ENCODE measurements at places on chromosomes 2 and 18.

DNA sequence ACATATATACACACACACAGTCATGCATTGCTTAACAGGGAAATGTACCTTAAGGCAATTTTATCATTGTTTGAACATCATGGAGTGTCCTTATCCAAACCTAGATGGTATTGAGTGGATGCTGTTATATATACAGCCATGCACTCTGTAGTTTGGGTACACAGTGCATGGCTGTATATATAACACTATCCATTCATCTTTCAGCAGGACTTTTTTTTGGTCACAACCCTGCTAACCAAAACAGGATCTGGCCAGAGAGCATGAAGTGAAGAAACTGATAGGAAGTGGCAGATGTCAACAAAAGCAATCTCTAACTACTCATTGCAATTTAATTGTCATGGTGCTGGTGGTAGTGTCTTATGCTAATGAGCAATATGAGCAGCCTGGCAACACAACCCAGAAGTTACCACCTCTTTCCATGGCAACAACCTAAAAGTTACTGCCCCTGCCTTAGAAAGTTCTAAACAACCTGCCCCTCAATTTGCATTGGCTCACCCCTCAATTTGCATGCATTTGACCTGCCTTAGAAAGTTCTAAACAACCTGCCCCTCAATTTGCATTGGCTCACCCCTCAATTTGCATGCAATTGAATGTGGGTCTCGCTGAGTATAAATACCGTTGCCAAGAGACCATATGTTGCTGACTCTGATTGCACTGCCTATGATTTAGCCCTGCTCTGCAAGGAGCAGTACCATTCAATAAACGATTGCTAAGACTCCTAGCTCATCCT lies 434.9 kb downstream of the DSEL start:
- no peak for DNase-seq

DNA sequence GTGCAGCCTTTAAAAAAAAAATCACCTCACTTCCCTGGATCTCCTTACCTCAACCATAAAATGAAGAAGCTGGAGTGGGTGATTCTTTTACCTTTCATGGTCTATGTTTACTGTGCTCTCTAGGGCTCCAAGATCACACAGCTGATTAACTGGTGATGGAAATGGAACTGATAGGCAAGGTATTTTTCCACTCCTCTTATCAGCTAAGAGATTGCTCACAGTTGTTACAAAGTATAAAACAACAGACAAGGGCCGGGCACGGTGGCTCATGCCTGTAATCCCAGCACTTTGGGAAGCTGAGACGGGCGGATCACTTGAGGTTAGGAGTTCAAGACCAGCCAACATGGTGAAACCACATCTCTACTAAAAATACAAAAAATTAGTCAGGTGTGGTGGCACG lies 14.5 kb downstream of the RPS27A start:
- no peak for DNase-seq

GRCh38 chr2:143258126-143258892 lies 129.1 kb downstream of the ARHGAP15 start:
- no peak for DNase-seq

- no peak for DNase-seq
Observed at GRCh38 chr2:12658310-12658945, 58.3 kb upstream of the TRIB2 start.

- no peak for DNase-seq
Observed at GRCh38 chr18:21361307-21361880, 119.4 kb downstream of the GREB1L start.

DNA sequence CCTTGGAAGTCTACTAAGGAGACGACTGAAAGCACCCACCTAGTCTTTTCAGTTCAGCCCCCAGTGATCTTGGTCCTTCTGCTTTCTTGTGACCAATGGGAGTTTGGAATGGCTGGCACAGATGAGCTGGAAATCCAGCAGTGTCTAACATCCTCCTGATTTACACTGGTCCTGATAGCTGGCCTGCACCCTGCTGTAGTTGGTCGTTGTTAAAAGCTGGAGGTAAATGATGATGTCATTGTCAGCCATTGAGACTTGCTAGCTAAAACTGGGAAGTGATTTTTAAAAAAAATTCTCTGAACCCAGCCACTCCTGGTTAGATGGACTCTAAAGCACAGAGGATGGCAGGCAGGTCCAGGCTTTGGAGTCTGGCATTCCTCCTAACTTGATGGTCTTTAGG lies 19.3 kb downstream of the CCT7 start:
- DNase-seq: no peak

DNA sequence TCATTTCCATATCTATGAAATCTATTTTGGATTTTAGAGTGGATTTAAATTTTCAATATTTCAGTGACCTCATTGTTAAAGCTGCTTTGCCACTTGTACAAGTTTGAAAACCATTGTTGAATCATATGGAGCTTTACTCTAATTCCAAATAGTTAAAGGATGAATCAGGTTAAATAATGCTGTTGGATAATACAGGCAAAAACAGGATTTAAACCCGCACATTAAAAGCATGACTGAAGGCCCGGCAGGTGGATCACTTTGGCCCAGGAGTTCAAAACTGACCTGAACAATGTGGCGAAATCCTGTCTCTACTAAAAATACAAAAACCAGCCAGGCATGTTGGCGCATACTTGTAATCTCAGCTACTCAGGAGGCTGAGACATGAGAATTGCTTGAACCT lies 68.3 kb downstream of the RIF1 start:
- DNase-seq: no peak

GRCh38 chr2:113677330-113677729 lies 50.3 kb downstream of the RABL2A start:
- no peak for DNase-seq

DNA sequence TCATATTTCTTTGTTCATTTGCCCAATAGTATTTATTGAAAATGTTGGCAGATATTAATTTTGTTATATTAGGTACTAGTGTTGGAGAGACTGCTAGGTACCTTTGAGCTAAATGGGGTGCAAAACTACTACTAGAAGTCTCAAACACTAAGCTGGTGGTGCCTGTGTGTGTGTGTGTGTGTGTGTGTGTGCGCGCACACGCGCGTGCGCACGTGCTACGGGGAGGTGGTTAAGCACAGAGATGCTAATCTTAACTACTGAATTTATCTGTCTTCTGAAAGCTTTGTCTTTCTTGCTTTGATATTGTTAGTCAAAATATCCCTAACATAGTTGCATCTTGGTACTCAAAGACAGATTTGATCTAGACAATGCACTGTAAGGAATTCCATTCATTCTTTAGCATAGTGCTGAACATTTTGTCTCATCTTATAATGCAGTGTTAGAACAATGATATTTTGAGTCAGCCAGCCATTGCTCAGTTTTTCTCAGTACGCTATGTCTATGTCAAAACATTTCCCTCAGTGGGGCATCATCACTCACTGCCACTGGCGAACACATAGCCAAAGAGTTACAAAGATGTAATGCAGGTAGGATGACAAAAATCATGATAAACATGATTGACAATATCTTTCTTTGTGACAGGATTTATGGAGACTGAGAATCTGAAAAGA lies 396.0 kb upstream of the RGPD4 start:
- DNase-seq: no peak

- DNase-seq: no peak
Observed at GRCh38 chr2:62501794-62502500, 4.0 kb downstream of the TMEM17 start.

DNA sequence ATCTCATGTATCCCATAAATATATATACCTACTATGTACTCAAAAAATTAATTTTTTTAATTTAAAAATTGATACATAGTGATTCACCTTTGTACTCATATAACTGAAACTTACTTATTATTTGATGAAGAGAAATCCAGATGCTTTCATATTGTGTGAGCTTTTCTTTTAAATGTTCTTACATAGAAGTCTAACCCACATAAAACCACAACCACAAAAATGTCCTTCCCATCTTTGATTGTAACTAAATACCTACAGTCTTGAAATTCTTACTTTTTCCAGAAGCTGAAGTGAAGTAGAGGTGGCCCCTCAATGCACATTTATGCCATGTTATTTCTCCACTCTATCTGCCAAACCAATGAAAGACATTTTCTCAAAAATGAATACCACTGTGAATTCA lies 117.9 kb upstream of the COL5A2 start:
- DNase-seq: no peak

DNA sequence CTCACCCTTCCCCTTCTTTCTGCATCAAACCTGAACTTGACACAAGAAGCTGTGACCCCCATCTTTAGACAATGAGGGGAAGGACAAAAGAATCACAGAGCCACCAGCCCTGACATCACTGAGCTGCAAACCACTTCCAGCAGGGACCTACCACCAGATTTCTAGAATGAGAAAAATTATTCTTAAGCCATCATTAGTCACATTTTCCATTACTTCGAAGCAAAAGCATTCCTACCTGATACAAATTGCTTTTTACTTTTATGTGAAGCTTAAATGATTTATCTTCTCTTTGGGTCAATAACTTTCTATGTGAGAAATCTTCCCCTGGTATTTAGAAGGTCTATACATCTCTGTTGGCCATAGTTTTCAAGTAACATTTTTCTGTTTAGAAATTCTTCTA lies 134.8 kb downstream of the TCF4 start:
- DNase-seq: no peak

DNA sequence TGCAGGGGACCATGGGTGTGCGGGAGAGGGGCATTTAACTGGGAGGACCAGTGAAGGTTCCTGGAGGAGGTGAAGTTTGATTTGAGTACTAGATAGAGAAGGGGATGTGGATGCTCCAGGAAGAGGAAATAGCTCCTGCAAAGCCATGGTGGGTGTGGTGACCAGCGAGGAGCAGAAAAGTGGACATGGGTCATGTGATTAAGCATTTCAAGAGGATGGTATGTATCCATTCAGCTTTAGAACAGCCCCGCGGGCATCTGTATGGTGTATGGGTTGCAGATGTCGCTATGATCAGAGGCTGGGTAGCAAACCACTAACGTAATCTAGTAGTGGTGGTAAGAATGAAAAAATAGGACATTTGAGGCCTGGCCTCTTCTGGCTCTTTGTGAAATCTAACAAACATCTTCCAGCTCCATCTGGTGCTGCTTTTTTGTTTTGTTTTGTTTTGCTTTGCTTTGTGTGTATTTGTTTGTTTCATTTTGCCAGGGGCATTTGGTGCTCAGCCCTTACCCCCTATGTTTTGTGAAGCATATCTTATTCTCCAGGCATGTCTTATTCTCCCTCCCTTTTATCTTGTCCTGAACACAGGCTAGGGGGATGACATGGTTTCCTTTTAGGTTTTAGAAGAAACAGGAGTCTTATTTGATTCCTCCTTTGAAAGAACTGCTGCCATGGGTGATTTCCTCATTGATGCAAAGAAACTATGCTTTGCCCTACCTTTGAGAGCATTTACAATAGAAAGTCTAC lies 226.1 kb downstream of the LRRTM1 start:
- DNase-seq: no peak

DNA sequence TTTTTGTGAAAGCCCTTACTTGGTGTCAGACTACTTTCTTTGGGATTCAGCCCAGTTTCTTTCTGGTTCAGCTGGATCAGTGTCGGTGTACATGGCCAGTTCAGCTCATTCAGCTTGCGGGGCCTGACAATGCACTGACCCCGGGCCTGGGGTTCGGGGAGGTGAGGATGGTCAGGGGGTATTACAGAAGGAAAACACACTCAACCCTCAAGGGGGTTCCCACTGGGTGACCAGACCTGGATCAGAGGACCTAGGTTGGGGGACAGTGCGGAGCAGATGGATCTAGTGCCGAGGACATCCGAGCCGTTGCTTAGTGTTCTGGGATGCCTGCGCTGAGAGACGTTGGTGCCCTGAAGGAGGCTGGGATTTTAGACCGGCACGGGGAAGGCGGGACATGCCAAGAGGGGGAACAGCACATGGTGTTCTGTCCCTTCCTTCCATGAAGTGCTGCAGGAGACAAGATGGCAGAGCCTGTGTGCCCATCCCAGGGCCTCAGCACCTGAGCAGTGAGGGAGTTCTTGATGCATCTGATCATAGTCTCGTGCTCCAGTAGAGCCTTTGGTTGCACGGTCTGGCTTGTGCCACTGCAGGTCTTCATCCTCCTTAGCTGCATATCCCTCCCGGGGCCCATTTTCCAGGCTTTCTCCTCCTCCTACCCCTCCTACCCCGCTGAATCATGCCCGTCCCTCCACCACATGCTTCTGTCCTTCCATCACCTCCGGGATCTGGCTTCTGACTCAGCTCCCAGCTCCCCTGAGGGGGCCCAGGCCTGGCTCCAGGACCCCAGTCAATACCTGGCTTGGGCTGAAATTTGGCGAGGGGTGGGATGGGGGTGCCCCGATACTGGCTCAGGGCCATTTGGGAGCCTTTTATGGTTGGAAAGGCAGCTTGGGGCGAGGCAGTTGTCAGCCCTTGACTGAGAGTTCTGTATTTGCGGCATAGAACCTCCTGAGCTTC lies 18.0 kb downstream of the SPEG start:
- no peak for DNase-seq

DNA sequence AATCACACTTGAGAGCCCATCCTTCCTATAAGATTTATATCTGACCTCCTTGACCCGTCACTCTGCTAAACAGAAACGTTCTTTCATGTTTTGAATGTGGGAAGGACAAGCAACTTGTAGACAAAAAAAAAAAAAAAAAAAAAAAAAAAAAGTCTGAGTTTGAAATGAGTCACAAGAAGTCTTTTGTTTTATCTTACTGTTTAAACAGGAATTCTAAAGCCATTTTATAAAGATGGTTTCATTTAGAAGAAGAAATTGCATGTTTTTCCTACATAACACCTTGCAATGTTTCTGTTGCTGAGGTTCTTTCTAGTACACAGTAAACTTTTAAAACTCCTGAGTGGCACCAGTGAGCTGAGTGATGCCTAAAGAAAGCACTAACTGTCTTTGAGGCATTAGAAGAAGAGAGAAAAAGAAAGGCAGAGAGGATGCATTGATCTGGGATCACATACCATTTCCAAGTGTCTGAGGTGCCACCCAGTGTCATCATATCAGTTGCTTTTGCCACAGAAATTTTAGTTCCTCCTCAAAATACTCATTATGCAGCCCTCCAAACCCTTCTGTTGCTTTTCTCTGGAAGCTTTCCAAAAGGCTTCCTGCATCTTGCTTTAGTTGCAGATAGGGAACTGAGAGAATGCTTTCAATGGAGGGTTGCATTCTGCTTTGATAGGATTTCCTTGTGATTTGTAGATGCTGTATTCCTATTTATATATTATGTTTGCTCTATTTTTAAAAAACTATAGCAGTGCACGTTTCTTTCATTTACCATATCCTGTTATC lies 69.1 kb downstream of the ACVR2A start:
- no peak for DNase-seq

DNA sequence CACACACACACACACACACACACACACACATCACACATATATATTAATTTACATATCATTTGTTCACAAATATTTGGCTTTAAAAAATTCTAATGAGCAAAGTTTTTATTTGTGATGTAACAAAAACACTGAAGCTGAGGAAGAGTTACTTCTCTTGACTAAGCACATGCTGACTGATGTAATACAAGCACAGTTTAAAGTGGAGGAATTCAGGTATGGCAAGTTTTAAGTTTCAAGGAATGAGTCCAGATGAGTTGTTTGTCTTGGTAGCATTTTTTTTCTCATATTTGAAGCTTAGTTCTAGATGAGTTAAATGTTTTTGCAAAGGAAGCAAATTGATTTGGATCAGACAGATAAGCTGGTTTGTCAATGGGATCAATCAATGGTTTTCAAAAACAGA lies 20.2 kb upstream of the CALCRL start:
- DNase-seq: no peak

GRCh38 chr2:160401895-160402294 lies 91.7 kb downstream of the RBMS1 start:
- DNase-seq: no peak

- DNase-seq: no peak
Observed at GRCh38 chr18:48751727-48752468, 198.9 kb downstream of the SMAD7 start.
